Esophagus squamous epithelium (tissue), 5 donors: ENCODE measurements at places on chromosomes 6 and 20. TPM values are rescaled to one million over a fixed set of nuclear protein-coding genes. Genes with fewer than 3 reads are reported as not detected.
A peak's percentile ranks its signal among the peaks of the same experiment; 100 is the strongest.

- no peak overlapping the region for H3K4me3 ChIP-seq
- H3K36me3 ChIP-seq: no peaks in the 10 kb centered on the region
- peaks cover 6% of the 10 kb centered on the region for H3K27me3 ChIP-seq
- DNase-seq: no peak
- no peak overlapping the region for H3K27ac ChIP-seq
Measured at GRCh38 chr6:84416043-84416657, 188.7 kb upstream of the CEP162 start.

GRCh38 chr20:53352727-53353440 is 240.8 kb downstream of the ZNF217 start:
- no peak for DNase-seq
- no peak overlapping the region for H3K4me3 ChIP-seq
- no peaks in the 10 kb centered on the region for H3K27me3 ChIP-seq
- H3K27ac ChIP-seq: no peak overlapping the region

- H3K4me1 ChIP-seq: no peaks in the 10 kb centered on the region
- DNase-seq: no peak
- no peak overlapping the region for H3K4me3 ChIP-seq
- no peak overlapping the region for H3K27ac ChIP-seq
- H3K27me3 ChIP-seq: no peaks in the 10 kb centered on the region
- no peaks in the 10 kb centered on the region for H3K36me3 ChIP-seq
Measured at GRCh38 chr6:163449076-163449475, 34.6 kb downstream of the QKI start.

DNA sequence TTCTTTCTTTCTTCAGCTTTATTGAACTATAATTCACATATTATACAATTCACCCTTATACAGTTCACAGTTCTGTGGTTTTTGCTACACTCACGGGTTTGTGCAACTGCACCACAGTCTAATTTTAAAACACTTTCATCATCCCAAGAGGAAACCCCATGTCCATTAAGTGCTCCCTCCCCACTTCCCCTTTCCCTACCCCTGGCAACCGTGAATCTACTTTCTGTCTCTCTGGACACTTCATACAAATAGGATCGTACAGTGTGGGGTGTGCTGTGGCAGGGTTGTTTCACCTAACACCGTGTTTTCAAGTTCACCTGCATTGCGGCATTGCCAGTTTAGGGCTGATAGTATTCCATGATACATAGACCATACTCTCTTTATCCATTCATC is 118.8 kb downstream of the PHACTR3 start:
- H3K4me3 ChIP-seq: no peak overlapping the region
- DNase-seq: no peak
- H3K4me1 ChIP-seq: no peaks in the 10 kb centered on the region
- H3K27ac ChIP-seq: no peak overlapping the region
- no peaks in the 10 kb centered on the region for H3K36me3 ChIP-seq

DNA sequence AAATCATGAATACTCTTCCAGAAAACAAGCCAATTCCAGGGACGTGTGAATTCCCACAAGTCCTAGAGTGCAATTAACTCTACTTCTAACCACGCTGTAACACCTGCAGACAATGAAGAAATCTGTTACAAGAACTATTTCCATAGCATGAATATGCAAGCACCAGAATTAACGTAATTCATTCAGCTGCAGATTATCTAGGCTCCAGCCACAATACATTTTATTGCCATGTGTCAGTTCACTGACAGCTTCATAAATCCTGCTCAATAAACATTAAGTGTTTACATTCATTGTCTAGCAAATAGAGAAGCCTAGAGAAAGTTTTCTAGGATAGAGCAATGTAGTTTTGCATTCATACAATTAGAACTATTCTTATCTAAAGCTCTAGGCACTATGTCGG is 1348.5 kb downstream of the GRIK2 start:
- H3K27ac ChIP-seq: no peak overlapping the region
- no peaks in the 10 kb centered on the region for H3K4me1 ChIP-seq
- DNase-seq: no peak

DNA sequence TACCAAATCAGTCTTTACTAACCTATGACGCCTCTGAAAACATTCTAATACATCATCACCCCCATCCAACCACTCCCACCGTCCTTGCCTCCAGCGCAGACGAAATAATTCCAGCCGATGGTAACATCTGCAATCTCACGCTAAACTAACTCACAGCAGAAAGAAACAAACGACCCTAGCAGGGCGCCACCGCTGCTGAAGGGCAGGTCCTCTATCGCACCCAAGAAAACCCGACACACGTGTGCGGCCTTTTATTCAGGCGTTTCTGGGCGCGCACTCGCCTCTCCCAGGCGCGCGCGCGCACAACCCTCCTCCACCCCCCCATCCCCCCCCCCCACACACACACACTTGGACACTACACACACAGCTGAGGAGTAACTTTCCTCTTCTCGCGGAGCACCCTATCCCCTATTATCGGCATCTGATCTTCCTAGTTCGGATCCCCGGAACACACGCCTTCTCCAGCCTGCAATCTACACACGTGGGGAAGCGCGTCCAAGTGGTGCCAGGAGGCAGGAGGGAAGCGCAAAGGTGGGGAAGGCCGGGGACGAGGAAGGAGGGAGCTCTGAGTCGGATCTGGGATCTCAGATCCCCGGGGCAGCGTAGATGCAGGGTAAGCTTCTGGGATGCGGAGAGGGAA is 1.4 kb downstream of the GFOD1 start:
- no peaks in the 10 kb centered on the region for H3K27me3 ChIP-seq
- no peaks in the 10 kb centered on the region for H3K36me3 ChIP-seq
- peak overlapping the region; percentile 94 for H3K27ac ChIP-seq
- H3K4me3 ChIP-seq: peak overlapping the region; percentile 67
- peaks cover 23% of the 10 kb centered on the region for H3K4me1 ChIP-seq

DNA sequence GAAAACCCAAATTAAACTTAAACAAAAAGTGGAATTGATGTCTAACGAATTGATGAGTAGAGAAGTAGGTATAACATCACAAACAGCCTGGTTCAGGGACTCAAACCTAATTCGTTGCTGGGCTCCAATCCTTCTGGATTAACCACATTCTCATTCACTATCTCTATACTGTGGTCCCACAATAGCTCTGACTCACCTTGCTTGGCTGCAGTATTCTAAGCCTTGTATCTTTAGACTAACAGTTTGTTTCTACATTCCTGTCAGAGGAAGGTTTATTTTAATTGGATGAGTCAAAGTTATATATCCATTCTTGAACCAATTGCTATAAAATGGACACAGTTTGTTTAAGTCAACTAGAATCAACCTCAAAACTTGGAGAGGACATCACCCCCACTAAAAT is 530.5 kb upstream of the PTCHD4 start:
- no peaks in the 10 kb centered on the region for H3K27me3 ChIP-seq
- H3K4me3 ChIP-seq: no peak overlapping the region
- no peaks in the 10 kb centered on the region for H3K4me1 ChIP-seq
- no peaks in the 10 kb centered on the region for H3K36me3 ChIP-seq
- no peak overlapping the region for H3K27ac ChIP-seq

The FGD2 gene
- total RNA-seq: 13.4 TPM

The MMS22L gene
- total RNA-seq: 9.1 TPM

The RNF182 gene
- not detected for total RNA-seq

The SLC13A3 gene
- 1.1 TPM for total RNA-seq

The DDAH2 gene
- 59.3 TPM for total RNA-seq

The TMEM151B gene
- not detected for total RNA-seq

The GSTA2 gene
- not detected for total RNA-seq

The DEFB132 gene
- not detected for total RNA-seq
